Hepatocyte (in vitro differentiated cells): ENCODE measurements at places on chromosomes 7 and 10. TPM values are rescaled to one million over a fixed set of nuclear protein-coding genes. Genes with fewer than 3 reads are reported as not detected.

Gene RPS24
- 2,225 and 2,372 TPM in 2 replicates for total RNA-seq

Gene PDE6C
- total RNA-seq: 0.07 and 0.08 TPM in 2 replicates

Gene MRM2
- 14.8 and 17.9 TPM in 2 replicates for total RNA-seq

Gene EIF5AL1
- total RNA-seq: 0.27 and 0.44 TPM in 2 replicates

Gene CCDC3
- 10.5 and 13.6 TPM in 2 replicates for total RNA-seq

Gene PRLHR
- not detected in 2 replicates for total RNA-seq

Gene FAM241B
- total RNA-seq: 3.7 TPM in 2 replicates

Gene ZNRF2
- 17.7 and 18.8 TPM in 2 replicates for total RNA-seq

Gene ZNF33B
- total RNA-seq: 18.7 and 22.1 TPM in 2 replicates

Gene SH2D4B
- not detected in 2 replicates for total RNA-seq

Gene WEE2
- total RNA-seq: 3.6 and 3.7 TPM in 2 replicates

Gene RAB19
- 2.6 and 4.2 TPM in 2 replicates for total RNA-seq

Gene CLCN1
- 0.04 TPM in 1 of 2 replicates, not detected in the other for total RNA-seq

Gene LRIT1
- not detected in 2 replicates for total RNA-seq

Gene GIMAP7
- 0.12 and 0.33 TPM in 2 replicates for total RNA-seq

Gene CFAP46
- 1.6 and 2.4 TPM in 2 replicates for total RNA-seq

Gene UFSP1
- total RNA-seq: 3.9 TPM in 2 replicates

Gene CRTAC1
- 0.47 and 0.84 TPM in 2 replicates for total RNA-seq

Gene PRSS37
- not detected in 2 replicates for total RNA-seq

Gene C7orf57
- total RNA-seq: 0.43 TPM in 1 of 2 replicates, not detected in the other

Gene HMX3
- not detected in 2 replicates for total RNA-seq

Gene TNS3
- 64.5 and 73.3 TPM in 2 replicates for total RNA-seq

Gene NCAPG2
- total RNA-seq: 7.1 and 9.5 TPM in 2 replicates

Gene WASL
- total RNA-seq: 41.9 and 48.9 TPM in 2 replicates

Gene HOXA7
- 0.32 and 0.83 TPM in 2 replicates for total RNA-seq

Gene MYH16
- total RNA-seq: 0.13 TPM in 1 of 2 replicates, not detected in the other

Gene ANKRD61
- not detected in 2 replicates for total RNA-seq

Gene FKBP6
- total RNA-seq: 0.12 TPM in 1 of 2 replicates, not detected in the other

Gene POLR3A
- 9.8 and 10.8 TPM in 2 replicates for total RNA-seq

Gene LOXL4
- 24.9 and 32.7 TPM in 2 replicates for total RNA-seq

Gene HYAL4
- 0.07 TPM in 1 of 2 replicates, not detected in the other for total RNA-seq

Gene NXPH1
- 0.28 TPM in 1 of 2 replicates, not detected in the other for total RNA-seq

Gene PTPN20
- 0.32 and 0.60 TPM in 2 replicates for total RNA-seq

Gene SYNPO2L
- not detected in 2 replicates for total RNA-seq

Gene ATRNL1
- 17.4 and 18.7 TPM in 2 replicates for total RNA-seq

Gene SYT15
- 0.24 and 2.9 TPM in 2 replicates for total RNA-seq

Gene OR2A1
- total RNA-seq: 0.32 TPM in 1 of 2 replicates, not detected in the other

Gene CLEC2L
- not detected in 2 replicates for total RNA-seq

Gene ADIRF
- total RNA-seq: not detected in 2 replicates

Gene ANKRD30A
- total RNA-seq: not detected in 2 replicates

Gene BAIAP2L1
- 32.0 and 34.7 TPM in 2 replicates for total RNA-seq

Gene AKR1C8
- total RNA-seq: not detected in 2 replicates

Gene GRID2IP
- 0.44 and 0.73 TPM in 2 replicates for total RNA-seq

Gene CPA5
- total RNA-seq: not detected in 2 replicates

Gene TFEC
- 34.8 and 37.0 TPM in 2 replicates for total RNA-seq

Gene STEAP4
- total RNA-seq: 0.88 and 1.1 TPM in 2 replicates
